Dorsolateral prefrontal cortex (tissue), 122 donors: ENCODE measurements at places on chromosomes 2 and 18.

GRCh38 chr2:4420032-4420431 lies 716.7 kb downstream of the DCDC2C start:
- DNase-seq: no peak

DNA sequence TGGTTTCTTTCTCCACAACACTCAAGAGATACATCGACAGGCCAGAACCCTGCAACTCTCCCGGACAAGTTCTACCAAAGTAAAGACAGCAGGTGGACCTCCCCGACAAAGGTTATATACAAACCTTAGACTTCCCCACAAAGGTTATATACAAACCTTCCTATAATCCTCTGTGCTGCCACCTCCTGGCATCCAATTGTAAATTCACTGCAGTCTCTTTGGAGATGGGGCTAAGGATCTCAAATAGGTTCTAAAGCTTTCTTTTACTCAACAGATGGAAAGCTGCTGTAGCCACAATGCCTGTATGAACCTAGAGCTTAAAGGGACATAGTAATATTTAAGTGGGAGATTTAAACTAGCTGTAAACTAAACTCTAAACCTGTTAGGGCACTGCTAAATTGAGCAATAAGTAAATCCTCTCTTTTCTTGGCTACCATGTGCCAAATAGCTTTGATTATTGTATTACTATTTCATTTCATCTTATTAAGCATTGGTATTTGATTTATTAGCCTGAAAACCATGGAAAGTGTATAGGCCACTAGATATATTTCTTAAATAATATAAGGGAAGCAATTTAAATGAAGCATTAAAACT lies 9.8 kb upstream of the MREG start:
- no peak for DNase-seq

- no peak for DNase-seq
Measured at GRCh38 chr18:46291149-46291548, 187.0 kb downstream of the HAUS1 start.

GRCh38 chr2:25315316-25315680 lies 26.4 kb downstream of the DNMT3A start:
- DNase-seq: no peak

DNA sequence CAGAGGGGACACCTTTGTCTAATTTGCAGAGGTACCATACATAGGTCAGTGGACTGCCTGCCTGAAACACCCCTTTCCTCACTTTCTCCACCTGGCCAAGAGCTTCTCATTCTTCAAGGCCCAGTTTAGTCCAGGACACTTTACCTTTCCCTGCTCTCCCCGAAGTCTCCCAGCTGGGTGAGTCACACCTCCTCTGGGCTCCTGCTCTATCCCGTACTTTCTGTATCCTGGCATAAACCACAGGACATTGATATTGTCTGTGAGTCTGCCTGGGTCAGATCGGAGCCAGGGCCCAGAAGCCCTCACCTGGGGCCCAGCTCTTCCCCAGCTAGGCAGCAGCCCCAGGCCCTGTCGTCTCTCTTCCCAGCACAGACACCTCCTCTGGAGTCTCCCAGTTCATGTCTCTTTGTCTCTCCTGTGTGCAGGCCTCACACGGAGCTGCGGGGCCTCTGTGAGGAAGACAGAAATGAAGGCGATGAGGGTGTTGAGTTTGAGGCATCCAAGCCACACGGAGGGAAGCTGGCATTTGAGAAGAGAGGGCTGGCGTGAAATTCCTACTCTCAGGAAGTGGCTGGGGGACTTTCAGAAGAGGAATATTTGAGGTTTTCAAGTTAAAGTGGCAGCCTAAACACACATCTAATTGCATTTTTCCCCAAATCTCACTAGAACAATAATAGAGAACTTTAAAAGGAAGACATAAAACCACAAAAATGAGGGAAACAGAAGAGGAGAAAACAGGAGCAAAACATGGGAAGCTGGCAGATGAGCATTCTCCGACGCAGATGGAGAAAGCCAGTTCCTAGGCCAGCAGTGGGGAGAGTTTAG lies 79.6 kb upstream of the LAPTM4A start:
- DNase-seq: no peak

- DNase-seq: no peak
Measured at GRCh38 chr2:109342930-109343329, 213.9 kb downstream of the SH3RF3 start.

DNA sequence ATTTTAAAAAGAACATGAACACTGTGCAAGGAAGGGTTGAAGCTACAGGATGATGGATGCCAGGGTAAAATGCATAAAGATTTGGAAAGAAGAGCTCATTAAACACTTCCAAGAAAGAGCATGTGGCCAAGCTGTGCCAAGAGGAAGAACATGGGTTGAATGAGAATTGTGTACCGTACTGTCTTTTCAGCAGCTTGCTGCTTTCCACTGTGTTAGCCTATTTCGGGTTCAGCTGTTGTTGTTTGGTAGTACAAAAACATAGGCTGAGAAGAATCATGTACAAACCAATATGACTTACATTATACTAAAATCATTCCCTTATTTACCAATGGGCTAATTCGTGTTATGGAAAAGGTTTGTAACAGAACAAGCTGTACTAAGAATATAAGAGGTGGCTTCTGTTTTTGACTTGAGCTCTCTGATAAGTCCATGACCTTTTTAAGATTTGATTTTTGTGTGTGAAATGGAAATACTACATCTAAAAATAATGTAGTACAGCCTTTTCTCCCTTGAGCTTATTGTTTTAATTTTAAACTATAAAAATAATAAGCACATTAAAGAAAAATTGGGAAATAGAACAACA lies 188.3 kb upstream of the STON1 start:
- no peak for DNase-seq

- DNase-seq: no peak
Measured at GRCh38 chr2:12261986-12262680, 454.6 kb upstream of the TRIB2 start.

DNA sequence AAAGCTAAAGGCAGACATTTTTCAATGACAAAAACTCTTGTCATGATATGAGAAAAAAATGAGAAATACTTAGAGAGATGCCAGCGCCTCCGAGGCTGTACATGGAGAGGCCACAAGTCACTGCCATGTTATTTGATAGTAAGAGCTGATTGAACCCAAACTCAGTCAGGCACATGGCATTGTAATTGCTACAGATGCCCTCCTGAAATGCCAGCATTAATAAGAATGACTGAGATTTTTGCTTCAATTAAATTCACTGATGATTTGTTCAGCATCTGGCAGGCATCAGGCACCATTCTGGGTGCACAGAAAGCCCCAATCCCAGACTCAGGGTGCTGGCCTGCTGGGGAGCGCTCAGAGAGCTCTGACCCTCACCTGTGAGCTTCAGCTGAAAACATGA lies 129.0 kb upstream of the PXDN start:
- DNase-seq: no peak

DNA sequence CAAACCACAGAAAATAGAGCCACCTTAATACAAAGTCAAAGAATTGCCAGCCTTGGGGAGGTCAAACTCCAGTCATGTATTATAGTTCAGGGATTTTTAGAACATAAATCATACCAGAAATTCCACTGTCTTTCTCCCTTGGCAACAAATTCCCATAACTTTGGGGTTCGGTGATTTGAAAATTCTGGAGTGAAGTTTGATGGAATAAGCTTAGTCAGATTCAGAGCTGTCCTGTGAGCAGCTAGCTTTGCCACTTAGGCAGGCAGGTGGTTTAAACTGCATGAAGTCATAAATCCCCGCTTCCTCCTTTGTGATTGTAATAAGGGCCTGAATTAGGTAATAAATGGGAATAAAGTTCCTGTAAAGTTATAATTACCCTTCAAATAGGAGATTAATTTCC lies 457.0 kb upstream of the HNMT start:
- DNase-seq: no peak
